ENCODE measurements at places on chromosomes 1 and 21.

- no peak for DNase-seq
Observed at GRCh38 chr1:111862599-111862998, 106.9 kb downstream of the DDX20 start.

DNA sequence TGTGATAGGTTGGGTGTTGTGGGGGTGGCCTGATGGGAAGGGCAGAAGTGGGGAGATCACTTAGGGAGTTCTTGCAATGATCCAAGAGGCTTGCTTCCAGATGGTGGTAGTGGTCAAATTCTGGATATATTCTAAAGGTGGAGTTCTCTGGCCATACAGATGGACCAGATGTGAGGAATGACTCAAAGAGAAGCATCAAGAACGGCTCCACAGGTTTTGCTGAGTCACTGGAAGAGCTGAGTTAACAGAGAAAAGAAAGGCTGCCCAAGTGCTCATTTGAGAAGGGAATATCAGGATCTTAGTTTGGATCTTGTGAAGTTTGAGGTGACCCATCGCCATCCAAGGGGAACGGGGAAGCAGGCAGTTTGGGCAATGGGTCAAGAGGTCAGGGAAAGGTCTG, 192.9 kb upstream of the GALNT2 start:
- DNase-seq: no peak

DNA sequence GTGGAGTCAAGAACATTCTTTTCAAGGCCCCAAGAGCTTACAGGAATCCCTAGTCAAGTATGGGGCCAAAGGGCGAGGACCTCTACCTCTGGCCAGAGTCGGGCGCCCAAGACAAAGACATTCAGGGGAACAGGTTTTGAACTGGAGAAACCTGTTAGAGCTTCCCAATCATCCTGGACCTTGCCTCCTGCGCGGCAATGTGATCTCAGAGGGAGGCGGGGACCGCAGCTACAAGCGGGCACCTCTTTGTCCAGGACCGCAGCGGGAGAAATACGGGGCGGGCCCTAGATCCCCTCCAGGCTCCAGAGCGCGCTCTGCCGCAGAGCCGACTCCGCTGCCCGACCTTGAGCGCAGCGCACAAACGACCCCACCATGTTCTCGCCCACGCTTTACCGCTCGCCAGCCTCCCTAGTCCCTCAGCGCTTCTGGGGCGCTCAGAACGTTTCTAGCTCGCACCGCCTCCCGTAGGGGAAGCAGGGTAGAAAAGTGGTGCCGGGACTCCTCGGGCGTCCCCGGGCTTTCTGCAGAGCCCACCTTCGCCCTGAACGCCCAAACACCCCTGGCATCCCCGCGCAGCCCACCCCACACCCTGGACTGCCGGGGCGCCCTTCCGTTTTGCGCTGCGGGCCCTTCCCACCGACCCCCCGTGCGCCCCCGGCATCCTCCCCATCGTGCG, 28.1 kb downstream of the RABIF start:
- DNase-seq: peak; percentile 79

DNA sequence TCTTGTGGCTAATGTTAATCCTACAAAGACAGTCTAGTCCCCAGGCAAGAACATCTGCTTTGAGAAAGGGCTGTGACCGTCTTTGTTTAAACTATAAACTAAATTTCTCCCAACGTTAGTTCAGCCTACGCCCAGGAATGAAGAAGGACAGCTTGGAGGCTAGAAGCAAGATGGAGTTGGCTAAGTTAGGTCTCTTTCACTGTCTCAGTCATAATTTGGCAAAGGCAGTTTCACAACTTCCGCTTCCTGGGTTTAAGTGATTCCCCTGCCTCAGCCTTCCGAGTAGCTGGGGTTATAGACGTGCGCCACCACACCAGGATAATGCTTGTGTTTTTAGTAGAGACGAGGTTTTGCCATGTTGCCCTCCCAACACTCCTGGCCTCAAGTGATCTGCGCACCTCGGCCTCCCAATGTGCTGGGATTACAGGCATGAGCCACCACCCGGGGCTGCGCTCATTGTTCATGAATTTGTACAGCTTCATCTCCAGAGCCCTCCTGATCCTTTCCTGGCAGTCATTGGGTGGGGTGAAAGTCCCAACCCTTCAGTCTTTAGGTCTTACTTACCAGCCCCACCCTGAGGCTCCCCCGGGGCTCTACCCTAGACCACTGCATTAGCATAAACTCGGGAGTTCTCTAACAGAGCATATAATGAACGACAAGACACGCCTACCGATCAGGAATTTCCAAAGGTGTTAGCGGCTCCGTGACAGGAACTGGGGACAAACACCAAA, 4.9 kb upstream of the MASP2 start:
- DNase-seq: no peak

- DNase-seq: no peak
Observed at GRCh38 chr1:96771847-96772246, 50.3 kb downstream of the PTBP2 start.

- DNase-seq: no peak
Observed at GRCh38 chr1:91173346-91173890, 151.6 kb upstream of the ZNF644 start.

DNA sequence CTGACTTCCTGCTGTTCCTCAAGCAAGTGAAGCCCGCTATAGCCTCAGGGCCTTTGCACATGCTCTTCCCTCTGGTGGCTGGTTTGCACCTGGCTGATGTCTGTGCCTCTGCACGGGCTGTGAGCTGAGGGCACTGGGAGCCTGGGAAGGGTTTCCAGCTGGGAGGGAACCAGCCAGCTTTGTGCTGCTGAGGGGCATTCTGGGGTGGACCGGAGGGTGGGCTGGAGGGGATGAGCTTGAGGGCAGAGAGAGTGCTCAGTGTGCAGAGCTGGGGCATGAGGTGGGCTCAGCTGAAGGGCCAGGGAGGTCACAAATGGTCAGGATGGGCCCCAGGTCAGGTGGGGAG, 305.7 kb downstream of the MATN1 start:
- no peak for DNase-seq

DNA sequence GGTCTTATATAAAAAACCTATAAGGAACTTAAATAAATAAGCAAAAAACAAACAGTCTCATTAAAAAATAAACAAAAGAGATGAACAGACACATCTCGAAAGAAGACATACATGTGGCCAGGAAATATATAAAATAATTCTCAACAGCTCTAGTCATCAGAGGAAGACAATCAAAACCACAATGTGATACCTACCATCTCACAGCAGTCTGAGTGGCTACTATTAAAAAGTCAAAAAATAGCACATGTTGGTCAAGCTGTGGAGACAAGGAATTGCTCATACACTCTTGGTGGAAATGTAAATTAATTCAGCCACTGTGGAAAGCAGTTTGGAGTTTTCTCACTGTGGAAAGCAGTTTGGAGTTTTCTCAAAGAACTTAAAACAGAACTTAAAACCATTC, 100.3 kb upstream of the ADAMTS5 start:
- no peak for DNase-seq

DNA sequence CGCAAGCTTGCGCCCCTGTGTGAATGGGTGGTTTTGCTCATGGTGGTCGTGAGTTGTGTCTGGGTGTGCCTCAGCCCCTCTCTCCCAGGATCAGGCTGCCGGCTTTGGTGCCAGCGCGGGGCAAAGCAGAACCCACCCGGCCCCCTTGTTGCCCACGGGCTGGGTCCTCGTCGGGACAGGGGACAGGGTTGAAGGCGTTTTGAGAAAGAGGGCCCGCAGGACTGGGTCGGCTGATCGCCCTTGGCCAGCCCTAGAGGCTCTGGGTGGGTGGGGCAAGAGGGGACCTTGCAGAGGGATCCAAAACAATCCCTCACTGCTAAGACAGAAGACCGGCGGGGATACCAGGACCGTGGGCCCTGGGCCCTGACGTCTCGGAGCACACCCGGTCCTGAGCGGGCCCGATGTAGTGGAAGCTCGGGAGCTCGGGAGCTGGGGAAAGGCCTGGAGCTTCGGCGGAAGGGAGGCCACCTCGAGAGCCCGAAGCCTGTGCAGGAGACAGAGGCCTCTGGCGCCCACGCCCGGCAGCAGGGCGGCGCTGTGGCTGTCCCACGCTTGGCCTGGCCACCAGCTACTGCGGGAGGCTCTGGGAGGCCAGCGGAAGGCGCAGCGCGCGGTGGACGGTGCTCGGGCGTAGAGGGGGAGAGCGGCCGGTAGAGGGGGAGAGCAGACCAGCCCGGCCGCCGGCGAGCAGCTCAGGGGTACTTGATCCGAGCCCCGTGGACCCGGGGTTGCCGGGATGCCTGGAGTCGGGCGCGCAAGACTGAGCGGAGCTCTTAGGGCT, 2.8 kb upstream of the ZNF678 start:
- peak; percentile 62 for DNase-seq

- DNase-seq: no peak
Observed at GRCh38 chr1:94001397-94002045, 92.3 kb upstream of the GCLM start.

- DNase-seq: no peak
Observed at GRCh38 chr1:108695535-108695934, 3.4 kb downstream of the PRPF38B start.

DNA sequence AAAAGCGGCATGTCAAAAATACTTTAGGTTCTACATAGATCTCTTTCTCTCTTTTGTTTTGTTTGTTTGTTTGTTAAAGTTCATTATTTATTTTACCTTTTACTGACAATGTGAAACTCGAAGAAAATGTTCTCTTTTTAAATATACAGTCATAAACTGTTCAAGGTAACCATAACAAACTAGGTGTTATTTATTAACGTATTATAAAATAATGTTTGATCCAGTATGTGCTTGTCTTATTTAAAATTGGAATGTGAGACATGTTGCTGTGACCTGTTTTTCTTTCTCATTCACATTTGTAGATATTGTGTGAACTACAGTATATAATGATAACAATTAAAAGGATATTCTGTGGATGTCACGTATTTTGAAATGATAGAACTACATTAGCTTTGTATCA, 5.9 kb upstream of the LEPR start:
- no peak for DNase-seq

- DNase-seq: no peak
Observed at GRCh38 chr1:227449051-227449450, 114.3 kb upstream of the ZNF678 start.

DNA sequence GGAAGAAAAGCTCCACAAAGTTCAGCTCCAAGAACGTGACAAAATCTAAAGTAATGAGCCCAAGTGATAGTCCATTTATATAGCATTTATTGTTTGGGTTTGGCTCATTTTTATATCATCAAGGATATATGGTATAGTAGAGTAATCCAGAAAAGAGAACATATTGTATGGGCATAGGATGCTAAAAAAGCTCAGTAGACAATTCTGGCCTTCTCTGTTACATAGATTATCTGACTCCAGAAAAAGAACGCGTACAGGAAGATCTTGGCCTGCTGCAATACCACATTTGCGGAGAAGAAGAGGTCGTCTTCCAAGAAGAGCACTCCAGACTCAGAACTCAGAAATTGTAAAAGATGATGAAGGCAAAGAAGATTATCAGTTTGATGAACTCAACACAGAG, 43.8 kb downstream of the TMED5 start:
- DNase-seq: no peak

- DNase-seq: peak; percentile 79
Observed at GRCh38 chr1:112849425-112850033, 106.5 kb downstream of the SLC16A1 start.

DNA sequence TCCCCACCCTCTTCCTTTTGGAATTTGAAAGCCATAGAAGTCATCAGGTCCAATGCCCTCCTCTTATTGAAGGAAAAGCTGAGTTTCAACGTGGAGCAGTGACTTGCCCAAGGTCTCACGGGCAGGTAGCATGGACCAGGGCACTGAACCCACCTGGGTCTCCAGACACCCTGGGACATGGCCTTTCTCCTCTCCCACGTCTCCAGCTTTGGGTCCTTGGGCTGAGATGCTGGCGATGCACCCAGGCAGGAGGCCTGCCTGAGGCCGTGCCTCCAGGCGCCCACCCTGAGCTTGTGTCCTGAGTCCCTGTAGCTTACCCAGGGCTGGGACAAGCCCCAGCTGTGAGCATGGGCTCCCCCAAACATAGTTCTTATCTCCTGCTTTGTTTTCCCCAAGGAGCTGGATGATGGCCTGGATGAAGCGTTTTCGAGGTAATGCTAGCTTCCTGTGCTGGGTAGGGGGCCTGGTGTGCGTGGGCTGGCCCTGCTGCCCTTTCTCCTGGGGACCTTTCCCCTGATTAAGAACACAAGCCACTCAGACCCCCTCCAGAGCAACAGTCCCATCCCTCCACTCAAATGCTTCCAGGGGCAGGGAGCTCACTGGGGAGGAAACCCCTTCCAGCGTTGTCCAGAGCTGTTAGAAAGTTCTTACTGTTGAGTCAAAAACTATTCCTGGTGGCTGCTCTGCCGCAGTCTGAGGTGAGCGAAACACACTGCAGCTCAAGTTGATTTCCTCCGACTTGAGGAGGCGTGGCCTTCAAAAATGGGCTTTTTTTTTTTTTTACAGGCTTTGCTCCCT, 21.6 kb downstream of the LDLRAP1 start:
- no peak for DNase-seq

GRCh38 chr1:23915466-23915865, 2.3 kb upstream of the CNR2 start:
- DNase-seq: no peak

GRCh38 chr1:215007880-215008279, 74.7 kb upstream of the KCNK2 start:
- no peak for DNase-seq

- no peak for DNase-seq
Observed at GRCh38 chr1:232743999-232744398, 61.2 kb upstream of the MAP10 start.

DNA sequence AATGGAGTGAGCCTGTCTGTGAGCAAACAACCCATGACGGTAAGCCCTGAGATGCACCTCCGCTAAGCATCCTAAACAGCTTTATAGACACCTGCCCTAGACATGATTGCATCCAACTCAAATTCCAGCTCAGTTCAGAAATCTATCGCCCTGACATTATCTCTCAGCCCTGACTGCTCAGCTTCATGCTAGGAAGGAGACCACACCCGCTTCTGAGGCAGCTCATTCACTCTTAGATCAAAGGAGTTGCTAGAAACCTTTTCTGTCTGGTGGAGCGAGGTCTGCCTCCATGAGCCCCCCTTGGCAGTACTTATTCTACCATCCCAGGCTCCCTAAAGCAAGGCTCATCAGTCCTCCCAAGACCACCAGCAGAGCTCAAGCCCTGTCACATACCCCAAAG, 17.0 kb downstream of the IL10RB start:
- no peak for DNase-seq

DNA sequence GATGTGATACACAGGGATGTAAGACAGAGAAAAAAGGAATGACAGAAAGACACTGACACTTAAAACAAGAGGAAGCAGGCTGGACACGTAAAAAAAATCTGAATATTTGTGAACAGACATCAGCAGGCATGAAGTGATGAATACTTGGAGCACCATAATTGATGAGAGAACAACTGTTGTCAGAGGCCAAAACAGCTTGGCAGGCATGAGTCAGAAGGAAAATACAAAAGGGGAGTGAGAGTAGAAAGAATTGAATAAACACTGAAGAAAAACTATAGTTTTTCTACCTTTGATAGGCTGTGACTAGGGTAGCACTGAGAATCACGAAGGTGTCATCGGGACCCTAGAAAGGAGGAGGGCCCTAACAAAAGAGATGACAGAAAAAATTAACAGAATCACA, 21.6 kb upstream of the GUCA2A start:
- DNase-seq: no peak

GRCh38 chr1:224064150-224064549, 49.8 kb upstream of the FBXO28 start:
- no peak for DNase-seq
